ENCODE measurements at places on chromosomes 2 and 18. TPM values are rescaled to one million over a fixed set of nuclear protein-coding genes. Genes with fewer than 3 reads are reported as not detected.

- DNase-seq = no peak
Measured at GRCh38 chr2:5287558-5288334, 404.4 kb upstream of the SOX11 start.

DNA sequence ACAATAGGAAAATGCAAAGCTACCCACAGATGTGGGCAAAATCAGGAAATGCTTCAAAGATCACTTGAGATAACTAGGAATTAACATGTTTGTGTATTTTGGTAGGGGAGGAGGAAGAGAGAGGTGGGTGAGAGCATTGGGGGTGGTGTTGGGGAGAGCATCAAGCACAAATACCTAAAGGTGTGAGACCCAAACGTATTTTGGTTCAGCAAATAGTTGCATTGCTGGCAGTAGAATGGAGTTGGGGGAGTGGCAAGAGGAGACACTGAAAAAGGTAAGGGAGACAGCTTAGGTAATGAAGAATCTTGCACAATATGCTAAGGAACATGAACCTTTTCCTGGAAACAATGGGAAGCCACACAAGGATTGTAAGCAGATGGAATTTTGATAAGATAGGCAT is 1.5 kb upstream of the PELI1 start:
- DNase-seq = no peak

DNA sequence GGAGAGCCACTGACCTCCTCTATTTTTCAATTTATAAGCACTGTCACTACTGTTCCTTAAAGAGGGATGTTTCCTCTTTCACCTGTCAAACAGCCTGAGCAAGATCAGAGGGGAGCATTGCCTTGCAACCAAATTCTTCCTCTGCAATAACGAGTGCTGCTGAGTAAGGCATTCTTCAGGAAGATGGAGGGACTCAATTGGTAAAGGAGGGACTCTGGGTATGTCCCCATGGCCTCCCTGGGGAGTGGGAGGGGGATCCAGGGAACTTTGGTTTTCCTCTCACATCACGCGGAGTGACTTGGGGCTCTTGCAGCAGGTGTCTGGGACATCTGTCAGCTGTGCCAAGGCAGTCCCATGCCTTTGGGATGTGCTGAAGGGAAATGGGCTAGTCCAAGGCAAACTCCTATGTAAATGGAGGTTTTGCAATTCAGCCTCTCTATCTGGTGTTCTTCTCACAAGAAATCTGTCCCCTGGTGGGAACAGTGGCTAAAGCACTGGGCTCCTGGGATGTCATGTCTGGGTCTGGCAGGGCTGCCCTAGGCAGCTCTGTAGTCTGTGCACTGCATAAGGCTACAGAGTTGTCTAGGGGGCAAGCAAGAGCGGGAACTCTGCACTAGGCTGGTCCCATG is 14.4 kb upstream of the HES6 start:
- no peak for DNase-seq

DNA sequence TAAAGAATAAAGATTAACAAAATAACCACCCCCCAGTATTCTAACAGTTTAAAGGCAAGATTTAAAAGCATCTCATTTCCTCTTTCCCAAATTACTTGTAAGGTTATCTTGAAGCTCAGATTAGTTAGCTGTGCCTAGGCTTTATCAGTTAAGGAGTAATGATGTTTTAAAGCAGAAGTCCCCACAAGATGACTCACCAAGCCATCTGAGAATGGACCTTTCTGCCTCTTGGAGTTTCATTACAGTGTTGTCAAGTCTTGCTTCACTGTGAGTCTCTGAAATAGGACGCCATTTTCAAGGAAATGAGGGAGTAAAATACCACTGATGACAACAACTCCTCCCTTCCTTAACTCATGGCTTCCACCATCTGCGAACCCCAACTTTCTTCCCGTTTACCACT is 35.9 kb downstream of the ZNF385B start:
- DNase-seq = no peak

DNA sequence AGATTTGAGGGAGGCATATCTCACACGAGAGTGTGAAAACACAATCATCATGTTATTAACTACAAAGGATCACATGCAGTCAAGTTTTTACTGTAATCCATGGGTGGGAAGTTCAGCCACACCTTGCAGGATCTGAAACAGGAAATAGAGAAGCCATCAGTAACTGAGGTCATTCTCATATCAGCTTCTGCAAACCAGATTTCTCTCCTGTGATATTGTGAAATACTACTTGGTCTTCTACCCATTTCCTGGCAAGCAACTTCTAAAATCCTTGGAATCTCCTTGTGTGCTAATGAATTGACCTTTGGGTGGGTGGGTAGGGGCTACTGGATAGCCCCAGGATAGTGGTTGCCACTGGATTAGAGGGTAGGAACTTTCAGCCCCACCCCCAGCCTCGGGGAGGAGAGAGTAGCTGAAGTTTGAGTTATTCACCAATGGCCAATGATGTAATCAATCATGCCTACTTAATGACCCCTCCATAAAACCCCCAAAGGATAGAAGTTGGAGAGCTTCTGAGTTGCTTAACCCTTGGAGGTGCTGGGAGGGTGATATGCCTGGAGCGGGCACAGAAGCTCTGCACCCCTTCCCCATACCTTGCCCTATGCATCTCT is 25.6 kb upstream of the TGIF1 start:
- DNase-seq = no peak

- no peak for DNase-seq
Measured at GRCh38 chr2:145530653-145531052, 1010.7 kb upstream of the ZEB2 start.

DNA sequence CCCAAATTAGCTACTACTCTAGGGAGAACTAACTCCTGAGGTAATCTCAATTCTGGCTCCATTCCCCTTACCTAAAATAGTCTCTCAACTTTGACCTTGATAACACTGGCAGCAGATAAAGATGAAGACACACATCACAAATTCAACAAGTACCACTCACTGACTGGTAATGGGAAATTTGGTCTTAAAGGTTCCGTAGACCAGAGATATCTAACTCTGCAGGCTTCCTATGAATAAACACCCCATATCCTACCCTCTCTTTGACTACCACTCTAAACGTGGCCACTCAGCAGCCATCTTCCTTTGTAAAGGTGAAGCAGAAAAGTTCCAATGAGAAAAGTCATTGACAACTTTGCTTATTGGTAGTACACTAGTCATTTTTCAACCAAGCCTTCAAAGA is 38.6 kb upstream of the GALNT5 start:
- DNase-seq = no peak

GRCh38 chr2:122063716-122064115 is 308.3 kb downstream of the TSN start:
- no peak for DNase-seq

- no peak for DNase-seq
Measured at GRCh38 chr2:120881981-120882788, 146.5 kb downstream of the GLI2 start.

DNA sequence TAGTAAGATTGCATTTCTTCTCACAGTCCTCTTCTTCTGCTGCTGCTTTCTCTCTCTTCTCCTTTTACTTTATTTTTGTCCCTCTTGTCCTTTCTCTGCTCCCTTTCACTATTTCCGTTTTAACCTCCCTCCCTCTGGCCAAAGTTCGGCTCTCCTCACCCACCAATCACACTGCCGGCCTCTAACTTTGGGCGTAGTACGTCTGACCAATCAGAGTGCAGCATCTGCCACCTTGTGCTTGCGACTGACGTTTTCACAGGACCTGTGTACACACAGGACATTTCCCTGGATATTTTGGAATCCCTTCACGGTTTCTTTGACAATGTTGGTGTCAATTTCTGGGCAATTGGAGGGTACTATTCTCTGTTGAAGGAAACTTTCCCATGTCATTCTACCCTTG is 22.6 kb upstream of the ICOS start:
- DNase-seq = no peak

GRCh38 chr18:68298330-68298729 is 416.6 kb downstream of the TMX3 start:
- DNase-seq = no peak

DSEL gene
- 0.03 TPM for total RNA-seq

FAM210A gene
- 29.5 TPM for total RNA-seq

BMP10 gene
- not detected for total RNA-seq

CRACDL gene
- total RNA-seq = 0.32 TPM

RTP5 gene
- not detected for total RNA-seq

UGT1A10 gene
- not detected for total RNA-seq

AP1S3 gene
- 11.9 TPM for total RNA-seq

SERPINB12 gene
- total RNA-seq = not detected

ALPG gene
- not detected for total RNA-seq

Data from activated T-helper 1 cell treated with anti-CD3 and anti-CD28 coated beads, Interleukin-12 subunit alpha, Interleukin-12 subunit beta, Interleukin-2, Interleukin-4 antibody, amounts not matched to agents 30 ng/mL and 10 ng/mL and 1 ng/mL, durations not matched to agents 14 hours and 24 hours and 36 hours (primary cell).